ENCODE measurements at places on chromosomes 1 and 21. TPM values are rescaled to one million over a fixed set of nuclear protein-coding genes. Genes with fewer than 3 reads are reported as not detected.

DNA sequence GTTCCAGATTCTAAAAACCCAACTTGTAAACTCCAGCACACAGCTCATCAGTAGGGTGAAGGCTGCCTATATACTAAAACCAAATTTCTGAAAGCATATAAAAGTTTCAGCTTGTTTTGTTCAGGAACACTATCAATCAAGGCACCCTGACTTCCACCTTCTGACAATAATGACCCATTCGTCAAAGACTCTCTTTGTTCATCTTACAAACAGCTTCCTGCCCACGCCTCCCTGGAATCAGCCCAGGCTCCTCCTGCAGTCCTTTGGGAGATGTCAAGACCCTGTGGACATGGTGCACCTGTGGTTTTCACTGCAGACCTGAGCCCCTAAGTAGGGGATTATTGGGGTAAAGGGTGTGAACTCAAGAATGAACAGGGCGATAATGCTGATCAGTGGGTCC is 178.9 kb upstream of the CAMK1G start:
- no peak for DNase-seq

DNA sequence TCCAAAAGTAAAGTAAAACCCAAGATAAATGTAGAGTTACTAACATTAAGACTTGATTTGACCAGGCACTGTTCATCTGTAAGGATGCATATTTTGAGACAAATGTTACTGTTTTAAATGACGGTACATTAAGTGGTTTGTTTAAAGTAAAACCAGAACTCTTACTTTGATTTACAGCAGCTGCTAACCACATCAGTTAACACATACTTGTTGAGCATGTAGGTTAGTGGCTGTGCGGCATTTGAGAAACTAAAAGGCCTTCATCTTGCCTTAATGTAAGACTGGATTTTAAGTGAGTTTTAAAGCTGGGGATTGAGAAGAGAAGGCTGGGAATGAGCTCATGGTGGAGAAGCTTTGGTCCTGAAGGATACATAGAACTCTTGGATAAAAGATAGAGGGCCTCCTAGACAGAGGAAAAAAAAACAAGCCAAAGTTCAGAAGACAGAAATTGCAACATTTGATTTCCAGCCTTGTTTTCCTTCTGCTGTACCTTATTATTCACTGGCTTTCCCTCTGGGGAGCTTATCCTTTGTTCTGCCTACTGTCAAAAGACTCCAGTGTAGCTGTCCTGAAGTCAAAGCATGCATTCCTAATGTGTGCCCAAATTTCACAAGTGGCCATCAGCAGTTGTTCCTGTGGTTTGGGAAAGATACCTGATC is 66.6 kb downstream of the MTR start:
- DNase-seq: no peak

- peak; percentile 21 for DNase-seq
Measured at GRCh38 chr1:45982359-45982758, 150.1 kb downstream of the PIK3R3 start.

GRCh38 chr1:48069662-48070395 is 72.6 kb upstream of the TRABD2B start:
- DNase-seq: peak; percentile 60

- DNase-seq: no peak
Measured at GRCh38 chr1:205669341-205670149, 10.8 kb downstream of the SLC45A3 start.

Gene LCE2A
- polyA plus RNA-seq: 0.16 TPM

DNA sequence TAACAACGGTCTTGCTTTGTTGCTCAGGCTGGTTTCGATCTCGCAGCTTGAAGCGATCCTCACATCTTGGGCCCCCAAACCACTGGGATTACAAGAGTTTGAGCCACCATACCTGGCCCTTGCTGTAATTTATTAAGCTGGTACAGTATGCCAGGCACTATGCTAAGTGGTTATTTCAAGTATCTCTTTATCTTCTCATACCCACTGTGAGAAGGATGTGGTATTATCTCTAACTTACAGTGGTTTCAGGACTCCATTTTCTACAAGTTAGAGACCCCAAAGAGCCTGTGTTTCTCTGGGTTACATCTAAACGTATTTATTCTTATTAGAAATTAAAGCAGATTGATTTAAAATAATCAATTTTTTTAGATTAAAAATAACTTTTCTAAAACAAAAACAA is 8.1 kb upstream of the ST3GAL3 start:
- DNase-seq: no peak

- peak; percentile 36 for DNase-seq
Measured at GRCh38 chr1:42420911-42421585, 34.8 kb downstream of the ZMYND12 start.

DNA sequence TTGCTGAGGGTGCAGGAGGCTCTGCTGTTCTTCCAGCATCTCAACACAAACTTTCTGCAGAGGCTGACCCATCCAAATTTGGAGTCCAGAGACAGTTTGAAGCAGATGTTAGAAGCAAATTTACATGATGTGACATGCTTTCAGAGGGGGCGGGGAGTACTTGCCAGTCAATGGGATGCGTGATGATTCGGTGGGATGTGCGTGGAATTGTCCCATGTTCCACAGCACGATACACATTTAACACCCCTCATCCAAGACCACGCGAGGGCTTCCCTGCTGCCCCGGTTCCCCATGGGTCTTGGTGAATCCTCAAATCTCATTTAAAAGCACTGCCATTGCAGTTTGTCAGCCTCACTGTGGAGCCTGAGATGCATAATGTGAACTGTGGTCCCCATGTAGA is 78.6 kb upstream of the TLR5 start:
- no peak for DNase-seq

GRCh38 chr1:92441697-92442342 is 44.9 kb downstream of the GFI1 start:
- peak; percentile 92 for DNase-seq

DNA sequence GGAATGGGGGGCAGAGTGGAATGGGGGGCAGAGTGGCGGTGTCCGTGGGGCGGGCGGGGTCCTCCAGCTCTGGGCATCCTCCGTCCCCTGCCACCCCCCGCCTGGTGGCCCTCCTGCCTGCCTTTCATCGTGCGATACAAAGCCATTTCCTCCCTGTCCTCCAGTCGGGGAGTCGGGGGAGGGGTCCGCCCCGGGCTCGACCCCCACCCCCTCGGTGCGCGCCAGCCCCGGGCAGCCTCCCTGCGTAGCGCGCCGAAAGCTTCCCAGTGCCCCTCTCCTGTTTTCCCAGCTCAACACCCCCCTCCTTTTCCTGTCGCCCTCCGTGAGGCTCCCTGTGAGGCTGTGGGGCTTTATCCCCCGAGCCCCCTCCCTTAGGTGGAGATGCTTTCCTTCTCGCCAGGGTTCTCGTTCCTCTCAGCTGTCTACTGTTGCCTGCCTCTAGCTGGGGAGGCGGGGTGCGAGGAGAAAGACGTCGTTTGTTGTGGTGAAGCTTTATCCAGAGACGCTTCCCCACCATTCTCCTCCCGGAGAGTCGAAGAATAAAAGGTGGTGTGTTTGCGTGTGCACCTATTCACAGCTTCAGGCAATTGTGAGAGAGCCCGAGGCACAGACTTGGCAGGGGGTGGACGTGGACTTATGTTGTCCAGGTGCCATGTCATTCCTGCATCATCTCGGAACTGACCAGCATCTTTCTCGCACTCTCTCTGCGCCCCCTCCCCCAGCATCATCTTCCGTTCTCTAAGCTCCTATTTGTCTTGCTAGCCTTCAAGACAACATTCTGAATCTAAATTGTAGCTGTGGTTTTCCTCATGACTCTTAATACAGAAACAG is 848 bp downstream of the DNM3 start:
- DNase-seq: peak; percentile 2

Data from small intestine (tissue), 16 donors.